Activated CD8-positive, alpha-beta memory T cell treated with anti-CD3 and anti-CD28 coated beads for 1 hour (primary cell): ENCODE measurements at places on chromosomes 2 and 18.
A peak's percentile ranks its signal among the peaks of the same experiment; 100 is the strongest.

- no peak for DNase-seq
Measured at GRCh38 chr18:47036298-47036874, 965 bp upstream of the ELOA2 start.

DNA sequence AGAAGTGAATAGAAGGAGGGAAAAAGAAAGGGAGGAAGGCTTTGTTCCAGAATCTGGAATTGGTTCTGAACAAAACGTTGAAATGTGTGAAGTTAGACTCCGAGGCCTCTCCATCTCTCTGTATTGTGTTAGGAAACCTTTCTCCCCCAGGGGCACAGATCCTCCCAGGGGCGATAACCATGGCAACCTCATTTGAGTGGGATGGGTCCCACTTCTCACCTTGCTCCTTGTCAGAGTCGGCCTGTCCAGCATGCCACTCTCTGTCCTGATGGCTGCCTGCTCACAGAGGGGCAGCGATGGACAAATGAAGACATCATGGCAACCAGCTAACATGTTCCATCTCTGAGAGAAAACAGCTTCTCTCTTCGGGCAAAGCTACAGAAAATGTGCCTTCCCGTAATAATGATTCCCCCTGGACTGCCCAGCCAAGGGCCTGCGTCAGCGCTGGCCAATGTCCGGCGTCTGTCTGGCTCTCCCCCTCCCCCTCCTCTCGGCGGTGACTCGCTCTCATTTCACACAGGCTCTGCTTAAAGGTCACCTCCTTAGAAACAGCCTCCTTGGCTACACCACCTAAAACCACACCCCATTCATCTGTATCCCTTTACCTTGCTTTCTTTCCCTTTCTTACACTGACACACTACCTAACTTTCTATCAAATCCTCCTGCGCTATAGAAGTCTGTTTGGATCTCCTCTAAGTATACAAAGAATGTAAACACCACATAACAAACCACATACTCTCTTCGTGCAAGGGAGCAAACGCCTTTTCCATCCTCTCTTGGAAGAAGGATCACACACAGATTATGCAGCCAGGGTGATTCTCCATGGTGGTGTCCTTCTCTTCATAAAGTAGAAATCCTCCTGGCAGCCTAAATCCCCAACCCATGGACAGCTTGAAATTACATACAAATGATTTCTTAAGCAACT is 32.1 kb upstream of the TTC39C start:
- no peak for DNase-seq

DNA sequence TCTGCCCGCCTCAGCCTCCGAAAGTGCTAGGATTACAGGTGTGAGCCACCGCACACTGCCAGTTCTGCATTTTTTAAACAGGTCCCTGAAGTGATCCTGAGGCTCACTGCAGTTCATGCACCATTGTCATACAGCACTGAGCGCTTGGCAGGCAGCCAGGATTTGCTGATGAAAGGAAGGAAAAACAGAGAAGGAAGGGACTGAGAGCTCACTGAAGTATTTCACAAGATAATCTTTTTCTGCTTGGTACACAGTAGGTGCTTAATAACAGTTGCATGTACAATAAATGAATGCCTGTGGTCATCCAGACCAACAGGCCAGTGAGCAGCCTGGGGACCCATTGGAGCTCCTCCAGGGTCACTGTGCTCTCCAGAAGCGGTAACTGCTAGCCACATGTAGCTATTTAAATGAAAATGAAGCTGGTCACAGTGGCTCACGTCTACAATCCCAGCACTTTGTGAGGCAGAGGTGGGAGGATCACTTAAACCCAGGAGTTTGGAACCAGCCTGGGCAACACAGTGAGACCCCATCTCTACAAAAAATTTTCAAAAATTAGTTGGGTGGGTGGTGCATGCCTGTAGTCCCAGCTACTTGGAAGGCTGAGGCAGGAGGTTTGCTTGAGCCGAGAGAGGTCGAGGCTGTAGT is 33.1 kb upstream of the SMAD7 start:
- DNase-seq: no peak

- peak; percentile 78 for DNase-seq
Measured at GRCh38 chr2:69436938-69437750, at the start of gene NFU1. NFU1 (minus strand) TSS chr2:69437435; CDS start chr2:69437422, 13 bp downstream.

- no peak for DNase-seq
Measured at GRCh38 chr2:197191940-197192322, 118.6 kb downstream of the ANKRD44 start.

GRCh38 chr18:75377926-75378325 is 49.6 kb downstream of the SMIM21 start:
- no peak for DNase-seq

- no peak for DNase-seq
Measured at GRCh38 chr2:4561196-4561595, 857.8 kb downstream of the DCDC2C start.

- DNase-seq: no peak
Measured at GRCh38 chr2:101076581-101076980, 74.5 kb downstream of the RPL31 start.

DNA sequence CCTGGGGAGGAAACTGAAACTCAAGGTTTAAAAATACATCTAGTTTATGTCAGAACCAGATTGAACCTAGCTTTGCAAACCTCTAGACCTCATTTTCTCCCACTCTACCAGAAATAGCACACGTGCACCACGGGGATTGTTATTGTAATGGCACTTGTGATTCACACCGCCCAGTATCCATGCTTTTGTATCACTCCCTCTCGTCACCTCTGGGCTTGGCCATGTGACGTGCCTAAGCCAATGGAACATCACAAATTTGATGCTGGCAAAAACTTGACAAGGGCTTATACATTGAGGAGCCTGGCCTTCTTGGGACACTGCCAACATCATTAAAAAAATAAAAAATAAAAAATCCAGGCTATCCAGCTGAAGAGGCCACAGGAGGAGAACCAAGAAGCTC is 495.8 kb upstream of the POU3F3 start:
- DNase-seq: no peak

DNA sequence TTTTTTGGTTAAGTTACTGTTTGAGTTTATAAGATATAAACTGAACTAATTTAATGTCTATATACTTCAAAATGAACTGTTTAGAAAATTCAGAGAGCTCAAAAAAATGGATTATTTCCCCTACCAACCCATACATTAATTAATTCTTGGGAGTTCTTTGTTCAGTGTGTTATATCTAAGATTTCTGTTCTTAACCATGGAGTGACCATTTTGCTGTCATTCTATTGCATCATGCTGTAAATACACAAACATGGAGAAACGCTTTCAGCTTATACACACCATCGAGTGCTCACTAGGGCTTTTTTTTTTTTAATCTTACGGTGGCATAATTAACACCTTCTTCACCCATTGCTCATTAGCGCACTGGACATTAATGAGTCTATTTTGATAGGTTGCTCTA is 33.4 kb upstream of the TBR1 start:
- no peak for DNase-seq

DNA sequence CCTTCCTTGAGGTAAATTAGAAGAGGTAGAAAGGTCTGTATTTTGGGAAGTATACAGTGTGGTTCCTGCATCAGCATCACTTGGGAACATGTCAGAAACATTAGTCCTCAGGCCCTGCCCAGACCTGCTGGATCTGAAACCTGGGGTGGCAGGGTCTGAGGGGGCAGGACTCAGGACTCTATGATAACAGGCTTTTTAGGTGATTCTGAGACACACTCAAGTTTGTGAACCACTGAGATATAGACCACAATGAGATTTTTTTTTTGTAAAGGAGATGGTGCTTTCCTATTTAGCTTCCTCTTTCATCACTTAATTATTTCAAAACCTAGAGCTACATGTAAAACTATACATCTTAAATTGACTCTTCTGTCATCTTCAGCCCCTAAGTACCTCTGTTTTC is 262.7 kb upstream of the SPOPL start:
- no peak for DNase-seq

DNA sequence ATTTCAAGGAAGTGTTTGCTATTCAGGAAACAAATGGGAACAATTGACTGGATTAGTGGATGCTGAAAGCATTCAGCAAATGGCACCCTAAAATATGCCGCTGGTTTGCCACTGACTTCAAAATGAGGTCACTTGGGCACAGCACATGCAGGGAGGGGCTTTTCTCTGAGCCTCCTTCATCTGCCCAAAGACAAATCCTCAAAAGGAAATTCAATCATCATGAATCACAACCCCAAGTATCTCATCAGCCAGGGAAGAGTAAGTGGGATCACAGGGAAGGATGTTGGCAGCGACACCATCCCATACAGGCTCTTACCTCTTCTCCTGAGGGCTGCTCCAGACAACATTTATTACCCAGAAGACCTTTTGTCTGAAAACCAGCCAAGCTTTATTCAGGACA is 14.4 kb upstream of the SP140L start:
- no peak for DNase-seq

GRCh38 chr2:156380117-156380645 is 47.7 kb upstream of the NR4A2 start:
- DNase-seq: no peak

DNA sequence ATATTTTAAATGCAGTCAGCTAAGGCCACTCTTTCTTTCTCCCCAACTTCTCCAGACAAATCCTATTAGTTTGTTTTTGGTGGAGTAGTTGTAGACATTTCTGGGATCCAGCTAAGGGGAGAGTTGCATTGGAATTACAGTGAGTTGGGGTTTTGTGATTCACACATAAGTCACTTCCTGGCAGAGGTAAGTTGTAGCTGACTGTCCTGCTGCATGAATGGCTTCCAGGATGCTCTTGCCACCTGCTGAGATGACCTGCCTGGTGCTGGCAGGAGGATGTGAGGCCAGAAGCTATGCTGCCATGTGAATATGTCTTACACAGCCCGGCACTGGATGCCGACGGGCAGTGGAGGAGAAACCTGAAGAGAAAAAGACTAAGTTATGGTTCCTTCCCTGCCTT is 243.7 kb downstream of the TDRD15 start:
- no peak for DNase-seq

GRCh38 chr2:156001851-156002250 is 330.7 kb downstream of the NR4A2 start:
- DNase-seq: no peak

DNA sequence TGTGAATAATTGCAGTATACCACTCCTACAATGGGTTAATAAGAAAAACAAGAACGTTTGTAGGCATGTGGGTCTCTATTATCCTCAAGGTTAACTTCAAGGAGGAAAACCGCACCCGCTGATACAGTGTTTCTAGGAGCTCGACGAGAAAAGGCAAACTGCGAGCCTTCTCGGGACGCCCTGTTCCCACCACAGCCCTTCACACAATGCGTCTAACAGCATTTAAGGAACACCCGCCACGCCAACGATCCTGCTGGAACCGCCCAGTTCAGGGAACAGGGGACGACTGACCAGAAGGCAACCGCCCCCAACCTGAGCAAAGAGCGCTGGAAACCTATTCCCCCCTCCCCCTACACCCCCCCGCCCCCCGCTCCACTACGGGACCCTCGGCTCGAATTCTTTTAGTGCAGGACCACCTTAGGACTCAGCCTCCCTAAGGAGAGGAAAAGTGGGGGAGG is 710 bp upstream of the TMSB10 start:
- DNase-seq: no peak

DNA sequence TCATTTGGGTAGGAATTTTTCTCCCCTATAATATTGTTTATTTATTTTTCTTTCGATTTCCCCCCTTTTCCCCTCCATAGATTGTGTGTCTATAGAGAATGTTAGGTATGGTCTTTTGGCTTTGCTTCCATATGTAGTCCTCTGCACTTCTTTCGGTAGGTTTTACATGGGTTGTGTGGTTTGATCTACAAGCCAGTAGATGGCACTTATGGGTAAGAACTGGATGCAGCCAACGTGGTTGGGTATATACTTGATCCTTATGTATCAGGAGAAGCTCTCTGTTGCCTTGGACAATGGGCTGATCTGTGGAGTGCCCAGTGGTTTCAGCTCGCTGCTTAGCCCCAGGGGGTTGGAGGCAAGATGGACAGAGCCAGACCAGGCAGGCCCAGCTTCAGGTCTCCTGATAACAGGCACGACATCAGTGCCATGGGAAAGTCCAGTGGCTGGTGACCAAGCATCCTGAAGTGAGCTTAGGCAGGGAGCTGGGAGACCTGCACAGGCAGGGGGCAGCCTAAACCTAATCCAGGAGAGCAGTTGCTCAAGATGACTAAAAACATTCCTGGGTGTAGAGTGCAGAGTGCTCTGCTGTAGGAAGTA is 488.3 kb downstream of the CCDC85A start:
- DNase-seq: no peak

DNA sequence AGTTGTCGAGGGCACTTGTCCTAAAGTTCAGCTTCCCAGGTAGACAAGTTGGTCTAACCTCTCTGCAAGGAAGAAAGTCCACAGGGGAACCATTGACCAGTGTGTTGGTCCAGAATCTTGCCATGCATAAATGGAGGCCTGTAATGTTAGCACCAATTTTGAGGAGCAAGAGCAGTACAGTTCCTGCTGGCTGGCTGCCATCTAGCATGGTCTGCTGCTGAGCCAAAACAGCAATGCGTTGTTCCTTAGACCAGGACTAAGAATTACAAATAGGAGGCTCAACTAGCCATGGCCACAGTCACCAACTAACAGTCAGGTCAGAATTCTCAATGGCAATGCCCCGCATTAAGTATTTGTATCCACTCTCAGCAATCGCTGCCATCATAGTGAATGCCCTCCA is 72.8 kb upstream of the WIPF1 start:
- no peak for DNase-seq

DNA sequence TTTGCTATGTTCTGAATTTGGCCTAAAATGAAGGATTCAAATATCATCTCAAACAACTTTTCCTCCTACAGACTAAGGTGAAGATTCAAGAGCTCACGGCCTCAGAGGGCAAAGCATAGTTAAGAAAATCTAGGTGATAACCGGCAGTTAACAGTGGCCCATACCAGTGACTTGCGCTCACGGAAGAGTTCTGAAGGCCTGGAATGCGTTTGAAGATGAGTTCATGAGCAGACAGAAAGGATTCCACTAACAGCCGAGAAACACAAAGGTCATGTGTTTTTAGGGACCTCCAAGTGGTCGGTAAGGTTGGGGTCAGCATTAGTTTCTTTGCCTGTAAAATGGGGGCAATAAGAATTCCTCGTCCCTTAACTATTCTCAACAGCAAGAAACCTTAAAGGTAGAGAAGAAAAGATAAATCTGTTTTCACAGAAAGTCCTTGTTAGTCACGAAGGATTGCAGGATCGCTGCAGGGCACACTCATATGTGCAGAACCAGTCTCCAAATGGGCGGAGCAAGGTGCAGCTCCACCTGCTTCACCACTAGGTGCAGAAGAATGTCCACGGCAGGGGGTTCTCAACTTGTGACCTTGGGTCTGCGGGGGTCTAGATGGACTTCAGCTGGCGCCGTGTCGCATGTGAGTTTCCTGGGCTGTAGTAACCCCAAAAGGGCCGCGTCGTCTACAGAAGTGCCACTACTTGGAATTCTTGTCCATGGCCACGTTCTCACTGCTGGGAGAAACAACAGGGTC is 708 bp upstream of the RPIA start:
- no peak for DNase-seq

DNA sequence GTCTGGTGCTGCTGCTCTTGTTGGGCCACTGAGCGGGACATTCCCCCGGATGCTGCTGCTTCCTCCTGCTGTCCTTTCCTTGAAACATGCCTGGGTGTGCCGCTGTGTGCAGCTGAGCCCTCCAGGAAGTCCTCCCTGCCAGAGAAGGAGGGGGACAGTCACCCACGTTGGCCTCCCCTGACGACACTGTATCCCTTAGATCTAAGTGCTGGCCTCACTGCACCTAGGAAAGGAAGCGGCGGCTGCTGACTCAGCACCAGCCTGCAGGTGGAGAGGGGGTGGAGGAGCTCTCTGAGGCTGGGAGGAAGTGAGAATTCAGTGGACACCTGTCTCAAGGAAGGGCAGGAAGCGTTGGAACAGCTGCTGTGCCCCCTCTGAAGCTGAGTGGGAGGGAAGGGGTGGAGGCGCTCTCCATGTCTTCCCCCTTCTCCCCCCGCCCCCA is 239.8 kb downstream of the HAUS1 start:
- peak; percentile 21 for DNase-seq
